ENCODE measurements at places on chromosomes 2 and 18. TPM values are rescaled to one million over a fixed set of nuclear protein-coding genes. Genes with fewer than 3 reads are reported as not detected.

- DNase-seq: no peak
Observed at GRCh38 chr18:32552421-32553030, 81.8 kb upstream of the GAREM1 start.

DNA sequence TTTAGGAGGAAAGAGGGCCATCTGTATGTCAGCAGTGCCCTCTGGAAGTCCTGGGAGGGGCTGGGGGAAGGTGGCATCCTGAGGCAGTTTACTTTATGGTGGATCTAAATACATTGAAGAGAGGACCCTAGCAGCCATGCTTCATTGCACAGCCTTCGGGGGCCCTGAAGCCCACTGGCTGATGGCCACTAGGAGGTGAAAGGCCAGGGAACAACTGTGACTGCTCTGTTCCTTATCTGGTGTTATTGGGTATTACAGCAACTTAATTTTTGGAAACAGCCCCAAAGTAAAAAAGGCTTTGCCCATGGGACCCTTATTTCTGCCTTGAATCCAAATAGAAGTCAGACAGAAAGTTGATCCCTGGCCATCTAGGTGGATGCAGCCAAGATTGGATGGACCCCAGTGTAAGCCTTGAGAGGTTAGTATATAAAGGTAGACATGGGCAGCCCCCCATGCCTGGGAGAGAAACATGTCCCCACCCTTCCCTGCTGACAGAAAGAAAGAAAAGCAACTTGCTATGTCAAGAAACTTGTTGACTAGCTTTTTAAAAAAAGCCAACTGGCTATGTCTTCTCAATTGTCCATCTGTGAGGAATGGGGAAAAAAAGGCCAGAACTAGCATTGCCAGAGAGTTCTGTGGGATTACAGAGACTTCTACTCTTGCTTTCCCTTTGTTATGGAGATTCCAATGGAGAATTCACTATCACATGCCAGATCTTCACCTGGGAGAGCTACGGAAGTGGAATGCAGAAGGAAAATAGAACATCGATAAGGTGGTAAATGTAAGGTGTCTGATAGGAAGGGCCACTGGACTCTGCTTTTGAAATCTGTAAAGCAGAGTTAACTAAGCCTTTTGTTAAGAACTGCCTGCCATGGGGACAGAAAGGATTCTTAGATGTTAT lies 58.6 kb upstream of the OSR1 start:
- no peak for DNase-seq

DNA sequence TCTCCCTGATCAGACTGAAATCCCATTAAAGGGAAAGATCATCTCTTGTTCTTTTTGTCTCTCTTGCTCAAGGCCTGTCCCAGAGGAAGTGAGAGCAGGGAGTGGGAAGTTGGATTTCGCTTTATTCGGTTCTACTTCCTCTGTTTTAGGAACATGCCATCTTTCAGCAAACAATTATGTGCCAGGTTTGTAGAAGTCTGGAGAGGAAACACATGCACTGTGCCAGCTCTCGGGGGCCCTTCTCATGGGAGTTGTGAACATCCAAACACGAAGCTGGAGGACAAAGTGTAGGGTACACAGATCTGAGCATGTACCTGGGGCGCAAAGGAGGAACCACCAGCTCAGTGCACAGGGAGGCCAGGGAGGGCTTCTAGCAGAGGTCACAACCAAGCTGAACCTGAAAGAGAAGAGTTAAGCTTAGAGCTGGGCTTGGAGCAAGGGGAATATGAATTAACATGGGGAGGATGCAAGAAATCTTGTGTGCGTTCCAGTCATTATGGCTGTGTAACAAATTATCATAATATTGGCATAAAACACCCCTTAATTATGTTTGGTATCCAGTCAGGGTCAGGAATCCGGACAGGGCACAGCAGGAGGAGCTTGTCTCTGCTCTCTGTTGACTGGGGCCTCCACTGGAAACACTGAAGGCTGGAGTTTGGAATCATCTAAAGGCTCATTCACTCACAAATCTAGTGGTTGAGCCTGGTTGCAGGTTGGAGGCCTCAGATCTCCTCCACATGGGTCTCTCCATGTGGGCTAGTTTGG lies 128.6 kb downstream of the ZFP36L2 start:
- no peak for DNase-seq

GRCh38 chr2:36762764-36763490 lies 66.4 kb downstream of the VIT start:
- DNase-seq: no peak

GRCh38 chr18:44602845-44603244 lies 77.8 kb upstream of the SETBP1 start:
- DNase-seq: no peak

DNA sequence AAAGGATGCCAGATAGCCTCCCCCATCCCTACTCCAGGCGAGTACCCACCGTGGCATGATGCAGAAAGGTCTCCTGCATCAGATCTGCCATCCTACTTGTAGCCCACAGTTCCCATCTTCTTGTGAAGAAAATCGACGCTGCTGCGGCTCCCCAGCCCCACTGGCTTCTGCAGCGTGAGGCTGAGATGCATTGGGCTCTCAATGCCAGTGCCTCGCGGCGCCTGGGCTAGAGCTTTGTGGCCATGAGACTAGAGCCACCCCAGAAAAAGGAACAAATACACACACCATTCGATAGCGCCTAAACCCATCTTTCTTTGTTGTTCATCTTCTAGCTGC lies 2.8 kb downstream of the NOL4 start:
- DNase-seq: no peak

DNA sequence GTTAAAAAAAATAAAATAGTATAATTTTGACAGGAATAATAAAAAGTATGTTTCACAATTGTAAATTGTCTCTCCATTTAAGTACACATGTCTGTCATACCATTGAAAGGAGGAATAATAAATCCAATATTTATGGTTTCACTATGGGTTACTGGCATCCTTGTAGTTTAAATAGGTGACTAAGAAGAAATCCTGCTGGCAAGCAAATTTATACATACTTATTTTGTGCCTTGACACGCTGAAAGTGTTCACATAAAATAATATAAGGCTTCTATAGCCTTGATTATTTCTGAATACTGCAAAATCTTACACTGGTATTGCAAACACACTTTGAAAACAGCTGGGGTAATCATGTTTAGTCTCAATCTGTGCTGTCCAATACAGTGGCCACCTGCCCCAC lies 138.3 kb upstream of the ETAA1 start:
- no peak for DNase-seq

GRCh38 chr2:13522096-13522495 lies 805.4 kb downstream of the TRIB2 start:
- no peak for DNase-seq

- DNase-seq: no peak
Observed at GRCh38 chr18:64618390-64618789, 469.5 kb upstream of the LINC00305 start.

DNA sequence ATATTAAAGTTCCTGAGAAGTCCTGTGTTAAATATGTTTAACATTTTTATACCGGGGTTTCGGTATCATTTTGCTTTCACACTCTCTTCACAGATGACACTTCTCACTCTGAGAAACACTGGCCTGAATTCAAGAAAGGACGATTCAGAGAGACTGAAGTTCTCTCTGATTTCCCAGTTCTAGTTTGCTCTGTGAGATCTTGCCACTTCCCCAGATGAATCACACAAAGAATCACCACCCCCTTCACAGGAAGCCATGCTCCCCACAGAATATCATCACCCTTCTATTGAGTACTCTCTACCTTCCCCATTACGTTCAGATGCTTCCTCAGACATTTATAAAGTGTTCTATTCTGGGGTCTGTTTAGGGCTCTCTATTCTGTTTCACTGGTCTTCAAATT lies 16.1 kb upstream of the CD207 start:
- no peak for DNase-seq

GRCh38 chr2:145851730-145852129 lies 1331.8 kb upstream of the ZEB2 start:
- no peak for DNase-seq

GRCh38 chr2:51028829-51029228 lies 3.1 kb downstream of the NRXN1 start:
- no peak for DNase-seq

DNA sequence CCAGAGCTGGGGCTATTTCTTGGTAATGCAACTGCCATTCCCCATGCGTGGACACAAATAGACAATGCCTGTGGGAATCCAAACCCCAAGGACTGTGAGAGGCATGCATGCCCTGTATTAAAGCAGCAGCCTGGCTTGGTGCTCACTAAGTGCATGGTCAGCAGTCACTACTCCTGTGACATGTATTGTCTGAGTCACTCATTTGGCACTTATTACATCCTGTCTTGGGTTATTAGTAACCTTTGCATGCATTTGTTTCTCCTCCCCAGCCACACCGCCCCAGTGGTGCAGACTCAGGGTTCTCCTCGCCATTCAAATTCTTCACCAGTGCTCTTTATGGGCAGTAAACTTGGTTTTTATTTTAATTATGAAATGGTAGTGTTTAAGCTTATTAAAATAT lies 30.2 kb downstream of the PRKCE start:
- DNase-seq: no peak

Gene KLHL14
- not detected for total RNA-seq

Gene SERPINB3
- not detected for total RNA-seq

Gene LBH
- total RNA-seq: 67.0 TPM

Gene IL36B
- total RNA-seq: not detected

Gene APOB
- total RNA-seq: not detected

Gene ALKAL2
- not detected for total RNA-seq

Gene SP5
- total RNA-seq: 0.19 TPM
